ENCODE measurements at places on chromosomes 11 and 22.

DNA sequence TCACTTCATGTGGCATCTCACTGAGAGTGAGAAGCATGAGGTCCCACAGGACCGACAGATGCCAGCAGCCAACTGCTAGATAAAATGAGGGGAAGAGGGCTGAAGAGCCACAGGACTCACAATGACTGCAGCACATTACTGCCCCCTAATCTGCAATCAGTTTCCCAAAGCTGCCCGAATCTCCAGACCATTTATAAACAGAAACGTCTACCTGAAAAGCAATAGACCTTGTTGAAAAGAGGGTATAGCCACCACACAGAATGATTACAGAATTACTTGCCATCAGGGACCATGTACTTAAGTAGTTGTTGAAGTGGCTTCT is 12.4 kb upstream of the TEF start:
- no peak for DNase-seq

DNA sequence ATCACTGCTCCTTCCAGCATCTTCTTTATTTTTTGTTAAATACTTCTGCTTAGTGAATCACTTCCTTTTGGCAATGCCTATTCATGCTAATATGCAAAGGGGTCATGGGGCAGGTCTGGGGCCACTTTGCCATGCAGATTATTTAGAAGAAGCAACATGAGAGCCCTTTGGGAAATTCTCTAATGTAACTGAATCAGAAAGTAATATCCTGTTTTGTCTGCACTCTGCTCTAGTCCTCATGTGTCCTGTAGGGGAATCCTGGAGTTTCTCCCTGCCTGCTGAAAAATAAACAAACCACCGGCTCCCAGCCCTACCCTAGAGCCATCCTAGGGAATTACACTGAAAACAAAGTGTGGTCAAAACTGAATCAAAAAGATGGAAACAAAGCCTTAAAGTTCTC is 176.5 kb upstream of the POU2AF2 start:
- peak; percentile 60 for DNase-seq

- DNase-seq, result no peak
These were observed 747.8 kb downstream of the BRD1 start for GRCh38 chr22:49079743-49080500.

GRCh38 chr11:12706545-12707499 is 32.6 kb downstream of the TEAD1 start:
- DNase-seq, result no peak

DNA sequence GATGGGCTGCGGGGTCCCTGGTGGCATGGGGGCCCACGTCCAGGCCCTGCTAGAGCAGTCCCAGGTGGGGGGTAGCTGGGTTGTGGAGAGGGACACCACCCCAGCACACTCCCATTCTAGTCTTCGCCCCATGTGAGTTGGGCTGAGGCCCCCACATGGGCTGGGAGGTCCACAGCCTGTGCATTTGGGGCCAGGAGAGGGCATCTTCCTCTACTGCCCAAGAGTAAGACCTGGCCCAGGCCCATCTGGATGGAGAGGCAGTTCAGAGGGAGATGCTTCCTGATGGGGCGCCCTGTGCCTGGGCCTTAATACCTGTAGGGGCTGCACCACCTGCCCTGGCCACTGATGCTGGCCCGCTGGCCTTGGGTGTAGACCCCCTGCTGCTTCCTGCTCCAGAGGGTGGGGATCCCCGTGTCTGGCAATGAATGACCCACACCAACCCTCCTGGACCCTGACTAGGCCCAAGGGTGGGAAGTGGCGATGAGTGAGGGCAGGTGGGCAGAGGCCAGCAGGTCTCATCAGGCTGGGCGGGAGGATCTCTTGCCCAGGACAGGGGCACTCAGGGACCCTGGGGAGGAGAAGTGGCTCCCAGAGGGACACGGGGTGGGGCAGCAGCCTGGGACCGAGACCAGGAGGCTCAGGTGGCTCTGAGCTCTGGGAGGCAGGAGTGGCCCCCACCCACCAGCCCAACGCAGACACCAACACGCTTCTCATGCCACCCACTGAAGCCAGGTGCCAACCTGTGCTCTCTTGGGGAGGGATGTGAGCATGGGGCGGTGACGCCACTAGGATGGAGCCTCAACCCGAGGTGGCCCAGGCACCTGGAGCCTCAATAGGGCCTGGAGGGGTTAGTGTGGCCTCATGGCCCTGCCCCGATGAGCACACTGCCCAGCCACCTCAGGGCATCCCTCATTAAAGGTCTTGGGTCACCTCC is 17.4 kb upstream of the GNB1L start:
- no peak for DNase-seq

DNA sequence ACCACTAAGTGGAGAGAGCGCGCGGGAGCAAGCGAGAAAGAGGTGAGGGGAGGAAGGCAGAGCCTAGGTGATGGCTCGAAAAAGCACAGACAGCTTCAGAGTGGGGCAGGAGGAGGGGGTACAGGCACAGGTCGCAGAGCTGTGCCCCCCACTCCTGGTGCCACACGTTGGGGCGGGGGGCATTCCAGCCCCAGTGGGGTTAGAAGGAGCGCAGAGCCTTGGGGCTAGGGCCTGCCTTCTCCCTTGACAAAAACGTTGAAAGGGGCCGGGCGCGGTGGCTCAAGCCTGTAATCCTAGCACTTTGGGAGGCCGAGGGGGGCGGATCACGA is 41.6 kb upstream of the ISX start:
- no peak for DNase-seq

- no peak for DNase-seq
These were observed 98.9 kb downstream of the TRIM29 start for GRCh38 chr11:120039039-120039438.

- DNase-seq, result no peak
These were observed 27.3 kb downstream of the FAM118A start for GRCh38 chr22:45336971-45337431.

DNA sequence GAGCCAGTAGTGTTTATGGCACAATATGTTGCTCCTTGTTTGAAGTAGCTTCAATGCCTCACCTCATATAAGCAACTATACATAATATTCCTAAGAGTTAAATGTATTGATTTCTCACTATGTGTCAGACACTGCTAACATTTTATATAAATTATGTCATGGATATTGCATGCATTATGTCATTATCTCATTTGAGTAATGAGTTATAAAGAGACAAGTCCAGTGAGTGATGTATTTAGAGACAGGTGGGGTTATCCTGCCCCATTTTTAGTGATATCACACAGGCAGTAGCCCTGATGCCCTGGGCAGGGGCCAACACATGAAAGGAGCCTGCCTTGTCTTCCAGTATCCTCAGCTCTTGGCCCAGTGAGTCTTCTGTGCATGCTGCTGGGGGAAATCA is 247.0 kb upstream of the SESN3 start:
- no peak for DNase-seq

GRCh38 chr11:117606790-117607189 is 190.2 kb downstream of the DSCAML1 start:
- DNase-seq, result no peak

DNA sequence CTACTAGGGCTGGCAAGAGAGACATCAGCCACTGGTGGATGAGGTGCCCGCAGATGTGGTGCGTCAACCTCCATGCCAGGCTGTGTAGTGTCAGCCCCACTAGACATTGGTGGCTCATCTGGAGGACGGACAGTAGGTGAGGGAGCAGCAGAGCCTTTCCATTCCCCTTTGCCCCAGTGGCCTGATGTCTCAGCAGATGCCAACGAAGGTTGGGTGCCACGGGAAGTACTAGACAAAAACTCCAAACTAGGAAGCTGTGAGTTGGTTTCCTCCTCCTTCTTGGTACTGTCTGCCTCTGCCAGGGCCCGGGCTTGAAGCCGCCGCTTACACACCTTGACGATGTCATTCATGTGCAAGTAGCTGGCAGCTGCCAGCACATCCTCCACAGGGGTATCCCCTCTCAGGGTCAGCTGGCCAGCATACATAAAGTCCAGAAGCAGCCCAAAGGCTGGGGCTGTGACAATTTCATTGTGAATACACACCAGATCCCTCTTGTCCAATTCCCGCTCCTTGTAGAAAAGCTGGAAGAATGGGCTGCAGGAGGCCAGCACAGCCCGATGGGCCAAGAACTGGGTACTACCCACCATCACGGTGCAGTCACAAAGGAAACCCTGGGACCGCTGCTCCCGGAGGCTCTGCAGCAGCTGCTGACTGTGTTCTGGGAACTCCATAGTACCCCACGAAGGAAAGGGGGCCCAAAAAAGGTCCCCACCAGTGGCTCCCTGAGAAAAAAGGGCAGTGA is 795 bp downstream of the ZBTB3 start:
- DNase-seq, result no peak

GRCh38 chr11:36292311-36292722 is 3.1 kb upstream of the COMMD9 start:
- DNase-seq, result peak; percentile 52

DNA sequence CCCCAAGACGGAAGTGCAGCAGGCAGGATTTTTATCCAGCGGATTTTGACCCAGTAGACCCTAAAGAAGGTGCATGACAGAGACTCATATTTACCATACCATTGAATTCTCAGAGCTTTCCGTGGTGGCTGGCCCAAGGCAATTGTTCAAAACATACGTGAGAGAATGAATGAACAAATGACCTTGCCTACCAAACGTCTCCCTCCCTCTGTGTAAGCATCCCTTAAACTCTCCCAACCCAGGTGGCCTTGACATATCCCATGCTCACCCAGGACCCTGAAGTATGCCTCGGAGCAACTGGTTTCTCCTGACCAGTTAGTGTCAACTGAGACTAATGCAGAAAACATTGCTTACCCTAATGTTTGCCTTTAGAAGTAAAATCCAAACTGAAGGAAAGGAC is 154.9 kb downstream of the TEAD1 start:
- no peak for DNase-seq

- peak; percentile 42 for DNase-seq
These were observed 16.9 kb upstream of the KIRREL3 start for GRCh38 chr11:127017482-127017881.

- DNase-seq, result peak; percentile 85
These were observed 62.7 kb downstream of the LIF start for GRCh38 chr22:30183861-30184278.

GRCh38 chr11:119041821-119042514 is 11.3 kb upstream of the SLC37A4 start:
- peak; percentile 9 for DNase-seq

- DNase-seq, result no peak
These were observed 1.6 kb upstream of the WT1 start for GRCh38 chr11:32436751-32437494.

- DNase-seq, result no peak
These were observed 258.0 kb downstream of the FAT3 start for GRCh38 chr11:92482492-92483060.

GRCh38 chr11:94144216-94144615 is 15.6 kb downstream of the PANX1 start:
- DNase-seq, result peak; percentile 42

DNA sequence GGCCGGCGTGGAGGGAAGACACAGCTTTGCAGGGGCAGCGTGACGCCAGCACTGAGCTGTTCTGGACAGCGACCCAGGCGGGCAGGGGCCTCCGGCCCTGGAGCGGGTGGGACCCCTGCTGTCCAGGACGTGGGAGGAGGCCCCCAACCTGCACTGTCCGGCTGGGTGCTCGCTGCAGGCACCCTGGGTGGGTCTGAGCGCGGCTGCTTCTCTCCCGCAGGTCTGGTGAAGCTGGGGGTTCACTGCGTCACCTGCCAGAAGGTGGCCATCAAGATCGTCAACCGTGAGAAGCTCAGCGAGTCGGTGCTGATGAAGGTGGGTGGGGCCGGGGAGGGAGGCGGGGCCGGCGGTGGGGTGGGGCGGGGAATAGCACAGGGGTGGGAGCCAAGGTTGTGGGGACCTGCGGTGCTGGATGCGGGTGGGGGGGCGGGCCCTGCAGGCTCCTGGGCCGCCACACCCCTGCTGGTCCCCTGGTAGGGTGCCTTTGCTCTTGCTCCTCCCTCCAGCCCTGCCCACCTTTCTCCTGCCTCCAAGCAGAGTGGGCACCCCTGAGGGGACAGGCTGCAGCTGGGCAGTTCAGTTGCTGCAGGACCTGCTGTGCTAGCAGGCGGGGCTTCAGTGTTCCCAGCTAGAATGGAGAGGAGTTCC is 46.2 kb downstream of the BRSK2 start:
- DNase-seq, result no peak
